ENCODE measurements at places on chromosomes 5 and 9. TPM values are rescaled to one million over a fixed set of nuclear protein-coding genes. Genes with fewer than 3 reads are reported as not detected.

Gene KCNMB1
- not detected for polyA plus RNA-seq

- no peak for DNase-seq
Measured at GRCh38 chr9:68978501-68978900, 35.4 kb downstream of the PRKACG start.

- DNase-seq: no peak
Measured at GRCh38 chr5:77842243-77842642, 66.1 kb upstream of the TBCA start.

- no peak for DNase-seq
Measured at GRCh38 chr9:91625331-91625730, 201.7 kb upstream of the NFIL3 start.

Gene SEMA4D
- polyA plus RNA-seq: 154 TPM

DNA sequence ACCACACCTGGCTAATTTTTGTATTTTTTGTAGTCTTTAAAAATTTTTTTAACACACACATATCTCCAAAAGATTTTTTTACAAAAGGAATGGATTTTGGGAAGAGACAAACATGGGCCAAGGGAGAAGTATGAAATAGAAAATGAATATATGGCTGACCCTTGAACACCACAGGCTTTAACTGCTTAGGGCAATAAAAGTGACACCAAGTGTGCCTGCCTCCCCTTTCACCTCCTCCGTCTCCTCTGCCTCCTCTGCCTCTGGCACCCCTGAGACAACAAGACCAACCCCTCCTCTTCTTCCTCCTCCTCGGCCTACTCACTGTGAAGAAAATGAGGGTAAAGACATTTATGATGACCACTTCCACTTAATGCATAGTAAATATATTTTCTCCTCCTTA, 483.9 kb downstream of the KDM4C start:
- no peak for DNase-seq

DNA sequence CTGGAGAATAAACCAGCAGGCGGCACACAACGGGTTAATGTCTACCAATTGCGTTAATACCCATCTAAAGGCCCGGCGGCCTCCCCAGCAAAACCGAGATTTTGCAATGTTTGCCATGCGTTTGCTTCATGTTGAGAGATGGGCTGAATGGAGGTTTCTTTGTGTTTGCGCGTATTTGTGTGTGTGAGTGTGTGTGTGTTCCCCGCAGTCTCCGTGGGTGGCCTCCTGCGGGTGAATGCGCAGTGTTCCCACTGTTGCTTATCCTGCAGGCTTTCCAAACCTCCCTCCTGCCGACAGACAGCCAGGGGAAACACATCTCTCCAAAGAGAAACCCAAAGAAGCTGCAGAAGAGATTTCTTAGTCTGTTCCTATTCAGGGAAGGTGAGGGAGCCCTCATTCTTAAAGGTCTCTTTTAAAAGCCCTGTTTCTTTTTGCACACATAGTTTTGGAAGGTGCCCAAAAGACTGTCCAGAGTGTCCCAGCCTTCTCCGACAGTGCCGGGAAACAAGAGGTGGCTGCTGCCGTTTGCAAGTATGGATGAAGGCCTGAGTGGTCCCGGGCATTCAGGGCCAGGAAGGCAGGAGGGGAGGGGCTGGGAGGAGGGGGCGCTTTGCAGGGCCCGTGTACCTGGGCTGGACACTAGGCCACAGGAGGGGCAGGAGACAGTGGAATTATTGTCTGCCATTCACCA, 103.8 kb upstream of the ERCC6L2 start:
- no peak for DNase-seq

DNA sequence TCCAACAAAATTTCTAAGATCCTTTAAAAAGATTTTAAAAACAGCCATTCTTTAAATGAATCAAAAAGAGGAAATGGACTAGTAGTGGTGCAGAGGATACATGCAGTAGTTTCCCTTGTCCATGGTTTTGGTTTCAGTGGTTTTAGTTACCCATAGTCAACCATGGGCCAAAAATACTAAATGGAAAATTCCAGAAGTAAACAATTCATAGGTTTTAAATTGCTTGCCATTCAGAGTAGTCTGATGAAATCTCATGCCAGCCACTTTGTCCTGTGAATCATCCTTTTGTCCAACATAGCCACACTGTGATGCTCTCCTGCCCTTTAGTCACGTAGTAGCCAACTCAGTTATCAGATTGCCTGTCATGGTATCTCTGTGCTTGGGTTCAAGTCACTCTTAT, 286.1 kb downstream of the ANXA1 start:
- DNase-seq: no peak

- no peak for DNase-seq
Measured at GRCh38 chr9:111154081-111154562, 115.9 kb upstream of the LPAR1 start.

GRCh38 chr5:65468633-65469032, 13.1 kb downstream of the ADAMTS6 start:
- DNase-seq: no peak

GRCh38 chr9:124309667-124310084, 51.9 kb downstream of the NEK6 start:
- DNase-seq: no peak

- no peak for DNase-seq
Measured at GRCh38 chr9:136508729-136509500, 26.1 kb upstream of the SEC16A start.

DNA sequence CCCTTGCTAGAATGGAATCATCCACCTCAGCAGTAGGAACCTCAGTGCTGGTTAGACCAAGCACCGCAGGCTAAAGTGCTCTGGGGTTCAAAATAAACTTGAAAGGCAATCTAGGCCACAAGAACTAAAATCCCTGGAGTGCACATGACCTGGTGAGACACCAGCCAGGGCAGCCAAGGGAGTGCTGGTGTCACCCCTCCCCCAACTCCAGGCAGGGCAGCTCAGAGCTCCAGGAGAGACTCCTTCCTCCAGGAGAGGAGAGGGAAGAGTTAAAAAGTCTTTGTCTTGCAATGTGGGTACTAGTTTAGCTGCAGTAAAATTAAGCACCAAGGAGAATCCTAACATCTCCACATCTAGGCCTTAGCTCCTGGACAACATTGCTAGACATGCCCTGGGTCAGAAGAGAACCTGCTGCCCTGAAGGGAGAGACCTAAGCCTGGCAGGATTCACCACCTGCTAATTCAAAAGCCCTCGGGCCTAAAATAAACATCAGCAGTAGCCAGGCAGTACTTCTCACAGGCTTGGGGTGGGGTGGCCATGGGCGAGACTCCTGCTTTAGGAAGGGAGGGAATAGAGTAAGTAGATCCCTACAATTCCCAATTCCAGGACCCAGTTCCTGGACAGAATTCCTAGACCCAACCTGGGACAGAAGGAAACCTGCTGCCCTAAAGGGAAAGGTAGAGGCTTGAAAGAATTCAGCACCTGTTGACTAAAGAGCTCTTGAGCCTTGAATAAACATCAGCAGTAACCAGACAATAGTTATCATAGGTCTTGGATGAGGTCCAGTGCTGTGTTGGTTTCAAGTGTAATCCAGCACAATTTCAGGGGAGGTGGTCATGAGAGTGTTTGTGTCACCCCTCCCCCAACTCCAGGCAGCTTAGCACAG, 25.8 kb downstream of the UGT3A2 start:
- no peak for DNase-seq

Gene ZNF658
- polyA plus RNA-seq: 2.8 TPM

GRCh38 chr5:53937467-53937866, 372.9 kb downstream of the ARL15 start:
- no peak for DNase-seq

- no peak for DNase-seq
Measured at GRCh38 chr9:81969971-81970370, 18.6 kb upstream of the SPATA31D1 start.

DNA sequence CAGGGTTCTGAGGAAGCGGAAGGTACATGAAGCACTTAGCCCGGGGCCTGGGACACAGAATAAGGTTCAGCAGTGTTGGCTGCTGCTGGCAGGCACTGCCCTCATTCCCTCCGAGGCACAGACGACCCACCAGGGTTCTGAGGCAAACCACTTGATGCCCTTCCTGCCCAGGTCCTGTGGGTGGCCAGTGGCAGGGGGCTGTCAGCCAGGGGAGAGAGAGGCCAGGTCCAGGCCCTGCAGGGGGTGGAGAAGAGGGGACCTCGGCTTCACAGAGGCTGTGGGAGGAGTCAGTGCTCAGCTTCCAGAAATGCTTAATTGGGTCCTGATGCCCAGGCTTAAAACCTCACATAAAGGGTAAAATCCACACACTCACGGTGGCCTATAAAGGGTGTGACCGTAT, 4.4 kb upstream of the ZDHHC12 start:
- no peak for DNase-seq

- DNase-seq: no peak
Measured at GRCh38 chr5:136174021-136174659, 18.8 kb downstream of the SMIM32 start.

DNA sequence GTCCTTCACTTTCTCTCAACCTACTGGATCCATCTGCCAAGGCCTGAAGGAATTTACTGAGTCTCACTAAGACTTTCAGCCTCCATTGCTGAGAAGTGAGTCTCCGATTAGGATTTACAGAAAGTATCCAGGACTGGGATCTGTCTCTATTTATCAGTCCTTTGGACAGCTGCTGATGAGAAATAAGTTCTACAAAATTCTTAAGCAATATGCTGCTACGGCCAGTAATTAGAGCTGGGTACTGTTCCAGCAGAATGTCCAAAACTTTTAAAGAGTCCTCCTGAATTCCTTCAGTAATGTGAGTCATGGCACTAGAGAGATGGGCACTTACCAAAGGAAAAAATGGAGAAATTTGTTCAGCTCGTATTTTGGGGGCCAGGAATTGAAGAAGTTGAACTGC, 5.9 kb downstream of the TEX10 start:
- no peak for DNase-seq

- DNase-seq: no peak
Measured at GRCh38 chr5:117551236-117551635, 976.6 kb upstream of the SEMA6A start.

DNA sequence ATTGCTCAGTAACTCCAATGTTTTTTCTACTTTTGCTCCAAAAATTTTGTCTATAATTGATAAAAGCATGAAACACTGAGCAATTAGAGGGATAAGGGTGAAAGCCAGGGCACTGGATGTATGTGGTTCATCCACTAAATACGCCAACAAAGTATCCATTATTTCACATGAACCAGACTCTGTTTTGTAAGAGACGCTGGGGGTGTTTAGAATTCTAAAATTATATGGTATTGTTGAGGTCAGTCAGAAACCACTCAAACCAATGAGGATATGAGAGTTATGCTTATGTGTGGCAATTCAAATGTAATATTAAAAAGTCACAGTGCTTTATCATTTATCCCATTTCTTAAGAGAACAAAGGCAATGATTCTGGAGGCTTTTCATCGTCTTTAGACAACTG, 220.2 kb downstream of the EFNA5 start:
- no peak for DNase-seq

DNA sequence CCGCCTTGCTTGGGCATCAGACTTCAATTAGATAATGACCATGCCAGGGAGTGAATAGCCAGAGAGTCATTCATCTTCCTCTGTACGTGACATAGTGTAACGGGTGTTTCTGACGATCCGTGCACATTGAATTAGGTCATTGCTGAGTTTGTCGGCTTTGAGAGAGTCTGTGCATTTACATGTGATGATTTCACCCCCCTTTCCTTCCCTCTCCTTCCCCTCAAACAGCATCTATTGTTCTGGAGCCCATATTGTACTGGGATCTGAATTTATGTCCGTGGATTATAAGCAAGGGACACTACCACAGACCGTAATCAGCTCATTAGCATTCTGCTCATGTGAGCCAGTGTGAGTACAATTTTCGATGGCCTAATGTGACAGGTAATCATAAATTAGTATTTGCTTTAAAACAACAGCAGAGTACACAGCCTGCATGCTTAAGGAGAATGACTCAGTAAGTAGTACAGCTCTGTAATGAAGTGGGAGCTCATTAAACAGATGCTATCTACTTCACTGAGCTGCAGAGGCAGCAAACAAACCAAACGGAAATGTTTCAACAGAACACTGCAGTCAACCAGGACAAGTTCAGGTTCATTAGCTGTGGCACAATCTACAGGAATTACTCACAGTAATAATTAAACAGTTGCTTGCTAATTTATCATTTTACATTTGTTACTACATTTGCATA, 302.1 kb downstream of the CSNK1G3 start:
- no peak for DNase-seq

DNA sequence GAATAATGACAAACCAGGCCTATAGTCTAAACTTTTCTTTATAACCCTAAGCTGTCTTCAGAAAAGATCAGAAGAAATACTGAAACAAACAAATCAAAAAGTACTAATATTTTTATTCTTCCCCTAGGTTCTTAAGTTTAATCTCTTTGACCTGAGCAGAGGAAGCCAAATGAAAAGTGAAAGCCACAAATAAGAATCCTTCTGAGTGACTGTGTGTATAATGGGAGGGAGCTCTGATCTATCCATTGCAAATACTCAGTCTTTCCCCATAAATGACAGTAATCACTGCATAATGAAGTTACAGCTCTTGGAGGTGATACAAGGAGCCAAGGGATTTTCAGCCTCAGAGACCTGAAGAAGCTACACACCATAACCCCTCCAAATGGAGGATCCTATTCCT, 126.9 kb upstream of the ATP10B start:
- DNase-seq: no peak

DNA sequence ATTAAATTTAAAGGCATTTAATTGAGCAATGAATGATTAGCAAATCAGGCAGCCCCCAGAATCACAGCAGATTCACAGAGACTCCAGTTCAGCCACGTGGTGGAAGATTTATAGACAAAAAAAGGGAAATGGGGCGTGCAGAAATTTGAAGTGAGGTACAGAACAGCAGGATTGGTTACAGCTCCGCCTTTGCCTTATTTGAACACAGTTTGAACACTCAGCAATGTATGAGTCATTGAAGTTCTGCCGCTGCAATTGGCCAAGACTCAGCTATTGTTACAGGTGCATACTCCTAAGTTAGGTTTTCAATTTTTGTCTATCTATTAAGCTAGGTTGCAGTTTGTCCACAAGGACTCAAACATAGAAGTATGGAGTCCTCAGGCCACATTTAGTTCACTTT, 157.7 kb upstream of the SLC12A2 start:
- DNase-seq: no peak

Gene TAF11L6
- polyA plus RNA-seq: not detected

DNA sequence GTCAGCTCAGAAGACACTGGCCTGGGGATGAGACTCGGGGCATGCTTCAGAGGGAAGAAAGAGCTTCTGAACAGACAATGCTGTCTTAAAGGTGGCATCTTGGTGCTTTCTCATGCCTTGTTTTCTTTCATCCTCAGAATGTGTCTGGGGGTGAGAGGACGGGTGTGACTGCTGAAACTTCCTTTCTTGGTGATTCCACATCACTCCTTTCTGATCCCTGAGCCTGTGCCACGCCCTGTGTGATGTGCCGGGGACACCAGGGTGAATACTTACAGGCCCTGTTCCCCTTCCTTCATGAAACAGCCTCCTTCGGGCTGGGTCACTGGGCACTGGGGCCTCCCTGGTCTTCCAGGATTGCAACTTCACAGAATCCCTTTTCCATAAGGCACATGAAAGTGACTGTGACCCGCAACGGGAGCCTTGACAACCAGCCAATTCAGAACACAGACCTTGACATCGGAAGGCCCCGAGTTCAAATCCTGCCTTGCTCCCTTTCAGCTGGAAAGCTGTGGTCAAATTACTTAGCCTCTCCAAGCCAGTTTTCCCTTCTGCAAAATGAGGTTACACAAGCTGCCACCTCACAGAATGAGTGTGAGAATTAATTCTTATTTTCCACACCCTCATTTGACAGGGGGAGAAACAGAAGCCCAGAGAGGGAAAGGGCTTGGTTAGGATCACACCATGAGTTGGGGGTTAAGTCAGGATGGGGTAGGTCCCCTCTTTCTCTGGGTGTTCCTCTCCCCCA, 44.1 kb upstream of the IL17B start:
- DNase-seq: no peak
